Astrocyte of the spinal cord (primary cell): ENCODE measurements at places on chromosomes 7 and 10.
A peak's percentile ranks its signal among the peaks of the same experiment; 100 is the strongest.

DNA sequence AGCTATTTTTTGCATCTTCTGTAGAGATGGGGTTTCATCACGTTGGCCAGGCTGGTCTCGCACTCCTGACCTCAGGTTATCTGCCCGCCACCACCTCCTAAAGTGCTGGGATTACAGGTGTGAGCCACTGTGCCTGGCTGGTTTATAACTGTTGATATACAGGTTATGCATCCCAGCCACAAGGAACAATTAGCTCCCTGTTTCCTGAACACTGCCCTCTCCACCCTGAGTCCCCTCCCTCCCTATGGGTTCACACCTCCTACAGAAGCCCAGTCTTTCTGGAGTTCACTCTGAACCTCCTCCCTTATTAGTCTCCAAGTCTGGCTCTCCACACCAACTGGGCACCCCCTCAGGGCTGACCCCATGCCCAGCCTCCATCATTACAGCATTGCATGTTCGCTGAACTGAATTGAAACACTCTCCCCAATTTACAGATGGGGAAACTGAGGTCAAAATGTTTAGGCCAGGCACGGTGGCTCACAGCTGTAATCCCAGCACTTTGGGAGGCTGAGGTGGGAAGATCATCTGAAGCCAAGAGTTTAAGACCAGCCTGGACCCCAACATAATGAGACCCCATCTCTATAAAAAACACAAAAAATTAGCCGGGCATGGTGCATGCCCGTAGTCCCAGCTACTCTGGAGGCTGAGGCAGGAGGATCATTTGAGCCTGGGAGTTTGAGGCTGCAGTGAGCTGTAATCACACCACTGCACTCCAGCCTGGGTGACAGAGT is 1.7 kb upstream of the CLIP2 start:
- no peak for DNase-seq

DNA sequence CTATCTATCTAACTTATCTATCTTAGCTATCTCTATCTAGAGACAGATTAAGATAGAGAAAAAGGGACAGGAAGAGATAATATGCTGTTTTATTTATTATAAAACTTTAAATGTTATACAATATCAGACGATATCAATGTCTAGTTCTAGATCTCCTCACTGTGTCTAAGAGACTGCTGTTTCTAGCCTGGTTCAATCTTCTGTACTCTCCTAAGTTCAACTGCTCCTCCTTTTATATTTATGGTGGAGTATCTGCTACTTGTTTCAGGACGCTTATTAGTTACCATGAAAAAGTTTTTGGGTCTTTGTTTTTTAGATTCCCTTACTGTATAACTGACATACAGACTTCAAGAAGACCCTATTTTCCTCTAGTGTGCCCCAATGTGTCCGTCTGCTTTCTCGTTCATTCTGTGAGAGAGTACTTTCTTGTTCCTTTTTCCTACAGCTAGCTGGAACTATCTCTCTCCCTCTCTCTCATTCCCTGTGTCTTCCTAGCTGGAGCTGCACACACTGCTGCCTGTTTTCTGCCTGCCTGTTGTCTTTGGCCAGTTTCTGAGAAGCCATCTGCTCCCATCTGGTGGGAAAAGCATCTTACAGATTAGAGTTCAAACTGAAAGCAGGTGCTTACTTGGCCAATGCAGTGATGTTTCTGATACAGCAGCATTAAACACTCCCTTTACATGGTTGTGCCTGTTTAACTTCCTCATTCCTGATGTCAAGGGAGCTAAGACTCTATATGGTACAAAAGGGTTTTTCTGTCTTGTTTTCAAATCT is 49.4 kb upstream of the ARL4A start:
- no peak for DNase-seq

DNA sequence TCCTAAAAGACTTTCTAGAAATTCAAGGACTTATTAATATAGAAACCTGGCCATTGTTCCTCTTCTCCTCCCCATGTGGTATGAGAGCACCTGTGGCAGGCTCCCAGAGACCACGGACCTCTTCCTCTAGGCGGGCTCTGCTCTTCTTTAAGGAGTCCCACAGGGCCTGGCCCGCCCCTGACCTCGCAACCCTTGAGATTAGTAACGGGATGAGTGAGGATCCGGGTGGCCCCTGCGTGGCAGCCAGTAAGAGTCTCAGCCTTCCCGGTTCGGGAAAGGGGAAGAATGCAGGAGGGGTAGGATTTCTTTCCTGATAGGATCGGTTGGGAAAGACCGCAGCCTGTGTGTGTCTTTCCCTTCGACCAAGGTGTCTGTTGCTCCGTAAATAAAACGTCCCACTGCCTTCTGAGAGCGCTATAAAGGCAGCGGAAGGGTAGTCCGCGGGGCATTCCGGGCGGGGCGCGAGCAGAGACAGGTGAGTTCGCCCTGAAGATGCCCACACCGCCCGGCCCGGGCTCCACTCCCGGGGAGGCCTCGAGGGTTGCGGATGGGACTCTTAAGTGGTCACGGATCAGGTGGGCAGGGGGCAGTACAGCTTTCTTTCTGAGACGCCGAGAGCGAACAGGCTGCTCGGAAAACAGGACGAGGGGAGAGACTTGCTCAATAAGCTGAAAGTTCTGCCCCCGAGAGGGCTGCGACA is at the start of gene SLC26A4:
SLC26A4 (plus strand) TSS at position 448 of the 700 bp plus-strand sequence. CDS start 814 bp downstream, outside the sequence.
- no peak for DNase-seq

DNA sequence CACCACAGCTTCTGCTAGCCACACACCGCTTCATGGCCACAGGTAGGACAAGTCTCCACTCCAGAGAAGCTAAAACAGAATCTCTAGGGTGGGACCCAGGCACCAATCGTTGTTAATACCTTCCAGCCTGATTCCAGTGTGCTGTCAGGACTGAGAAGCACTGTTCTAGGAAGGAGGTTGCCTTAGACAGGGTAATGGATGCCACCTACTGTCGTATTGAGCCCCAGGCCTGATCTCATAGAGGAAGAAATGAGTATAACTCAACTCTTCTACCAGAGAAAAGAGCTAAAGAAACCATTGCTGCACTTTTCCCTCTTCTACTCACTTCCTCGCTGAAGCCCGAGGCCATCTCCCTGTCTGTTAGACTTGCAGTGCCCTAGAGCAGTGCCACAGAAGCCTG is 31.8 kb downstream of the CNNM1 start:
- no peak for DNase-seq

- no peak for DNase-seq
Measured at GRCh38 chr7:130454959-130455358, 14.1 kb upstream of the CEP41 start.

GRCh38 chr7:23955145-23955544 is 245.1 kb downstream of the STK31 start:
- peak; percentile 3 for DNase-seq

DNA sequence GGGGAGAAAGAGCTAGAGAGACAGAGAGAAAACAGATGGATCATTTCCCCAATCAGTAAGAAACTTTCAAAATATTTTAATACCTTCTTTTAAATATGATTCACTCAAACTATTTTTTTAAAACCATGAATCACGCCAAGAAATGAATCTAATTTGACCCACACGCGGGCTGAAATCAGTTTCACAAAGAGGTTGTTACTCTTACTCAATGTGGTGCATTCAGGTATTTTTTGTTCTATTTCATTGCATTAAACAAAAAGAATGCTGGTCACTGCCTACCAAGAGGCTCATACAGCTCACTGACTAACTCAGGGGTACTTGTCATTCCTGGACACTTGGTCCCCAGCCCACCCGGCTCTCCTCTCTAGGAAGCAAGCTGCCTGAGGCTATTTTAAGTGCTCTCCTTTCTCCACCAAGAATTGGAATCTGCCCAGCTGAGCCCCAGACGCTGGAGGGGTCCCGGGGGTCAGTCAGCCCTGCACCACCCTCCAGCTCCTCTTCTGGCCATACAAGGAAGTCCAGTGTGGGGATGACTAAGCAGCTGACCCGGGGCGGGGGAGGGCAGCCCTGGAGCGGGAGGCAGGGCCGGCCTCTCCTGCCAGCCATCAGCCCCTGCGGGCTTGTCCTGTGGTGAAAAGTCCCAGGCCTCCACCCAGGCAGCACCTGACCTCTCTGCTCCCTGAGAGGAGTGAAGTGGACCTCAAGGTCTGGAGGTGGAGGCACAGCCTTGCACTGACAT is 21.7 kb upstream of the PFKP start:
- peak; percentile 84 for DNase-seq

GRCh38 chr10:103921248-103921647 is 3.3 kb upstream of the STN1 start:
- no peak for DNase-seq

GRCh38 chr7:128763541-128763940 is 12.1 kb downstream of the OPN1SW start:
- DNase-seq = no peak

- DNase-seq = no peak
Measured at GRCh38 chr10:19785366-19785765, 30.9 kb upstream of the PLXDC2 start.

- DNase-seq = no peak
Measured at GRCh38 chr10:63171255-63171855, 38.2 kb downstream of the NRBF2 start.

GRCh38 chr10:29252811-29253689 is 35.8 kb upstream of the LYZL1 start:
- DNase-seq = no peak

- no peak for DNase-seq
Measured at GRCh38 chr7:80053124-80053523, 81.5 kb upstream of the GNAI1 start.

GRCh38 chr7:66272321-66272720 is 67.2 kb downstream of the TPST1 start:
- no peak for DNase-seq

- DNase-seq = peak; percentile 36
Measured at GRCh38 chr7:95811846-95812445, 39.6 kb downstream of the DYNC1I1 start.

DNA sequence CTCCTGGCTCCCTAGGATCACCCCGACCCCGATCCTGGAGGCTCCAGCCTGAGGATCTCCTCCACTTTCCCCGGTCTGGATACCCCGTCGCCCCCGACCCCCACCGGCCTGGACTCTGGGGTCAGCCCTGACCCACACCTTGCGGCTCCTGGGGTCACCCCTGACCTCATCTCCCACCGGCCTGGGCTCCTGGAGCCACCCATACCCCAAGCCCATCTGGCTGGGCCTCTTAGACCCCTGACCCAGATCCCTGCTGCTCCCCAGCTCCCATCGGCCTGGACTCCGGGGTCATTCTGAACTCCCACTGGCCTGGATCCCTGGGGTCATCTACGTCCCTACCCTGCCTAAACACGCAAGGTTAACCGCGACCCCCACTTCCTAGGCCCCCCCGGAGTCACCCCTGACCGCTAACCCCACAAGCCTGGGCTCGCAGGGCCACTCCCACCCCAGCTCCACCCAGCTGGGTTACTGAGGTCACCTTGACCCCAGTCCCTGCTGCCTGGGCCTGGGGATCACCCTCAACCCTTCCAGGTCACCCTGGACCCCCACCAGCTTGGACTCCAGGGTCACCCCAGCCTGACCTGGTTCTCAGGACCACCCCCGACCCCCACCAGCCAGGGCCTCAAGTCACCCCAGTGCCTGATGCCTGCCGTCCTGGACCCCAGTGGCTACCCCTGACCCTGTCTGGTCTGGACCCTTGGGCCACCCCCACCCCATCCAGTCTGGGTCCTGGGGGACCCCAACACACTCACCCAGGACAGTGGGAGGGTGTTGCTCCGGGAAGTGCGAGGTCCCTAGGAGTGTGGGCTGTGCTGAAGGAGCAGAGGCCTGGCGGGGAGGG is 1.2 kb downstream of the FOXK1 start:
- no peak for DNase-seq

DNA sequence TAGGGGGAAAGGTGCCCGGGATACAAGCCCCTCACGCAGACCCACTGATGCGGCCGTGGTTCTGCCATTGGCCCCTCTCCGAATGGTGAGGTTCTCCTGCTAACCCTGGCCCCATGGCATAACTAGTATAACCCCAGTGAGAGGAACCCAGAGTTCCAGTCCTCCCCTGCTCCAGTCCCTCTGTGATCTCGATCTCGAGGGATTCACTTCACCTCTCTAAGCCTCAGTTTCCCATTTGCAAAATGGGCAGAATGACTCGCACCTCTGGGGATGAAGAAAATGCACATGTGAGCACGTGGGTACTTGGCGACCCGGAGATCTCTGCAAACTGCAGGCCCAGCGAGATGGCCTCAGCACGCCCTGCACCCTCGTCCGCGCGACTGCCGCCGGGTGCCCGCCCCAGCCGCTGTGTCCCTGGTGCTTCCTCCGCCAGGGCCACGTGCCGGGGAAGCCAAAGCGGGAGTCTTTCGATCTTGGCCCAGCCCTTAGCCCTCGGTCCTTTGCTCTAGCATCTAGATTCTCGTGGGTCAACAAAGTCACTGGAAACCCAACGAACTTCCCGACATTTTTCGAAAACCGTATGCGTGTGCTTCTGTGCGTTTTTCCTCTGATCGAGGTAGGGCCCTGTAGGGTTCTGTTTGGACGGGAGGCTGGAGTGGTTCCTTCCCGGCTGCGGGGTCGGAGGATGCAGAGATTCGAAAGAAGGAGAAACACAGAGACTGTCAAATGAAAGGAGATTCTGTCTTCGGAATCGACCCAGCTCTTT is 169.8 kb downstream of the UBE2H start:
- DNase-seq = no peak

GRCh38 chr10:124009231-124010015 is 84.0 kb downstream of the CHST15 start:
- DNase-seq = no peak

GRCh38 chr7:28106321-28106829 is 74.2 kb downstream of the JAZF1 start:
- DNase-seq = peak; percentile 35

DNA sequence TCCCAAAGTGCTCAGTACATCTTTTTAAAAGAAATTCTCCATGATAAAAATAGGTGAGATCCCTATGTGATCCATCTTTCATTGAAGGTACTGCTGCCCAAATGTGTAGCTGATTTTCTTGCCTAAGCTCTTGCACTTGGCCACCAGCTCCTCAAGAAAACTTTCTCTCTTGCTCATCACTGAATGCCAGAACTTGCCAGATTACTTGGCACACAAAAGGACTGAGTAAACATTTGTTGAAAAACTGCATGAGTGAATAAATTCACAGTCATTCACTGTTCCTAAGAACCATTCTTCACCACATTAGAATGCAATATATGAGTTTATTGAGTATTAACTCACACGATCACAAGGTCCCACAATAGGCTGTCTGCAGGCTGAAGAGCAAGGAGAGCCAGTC is 99.9 kb downstream of the TRIL start:
- peak; percentile 56 for DNase-seq

- no peak for DNase-seq
Measured at GRCh38 chr7:424961-425793, 94.5 kb downstream of the PDGFA start.

- DNase-seq = no peak
Measured at GRCh38 chr7:127810113-127810512, 158.1 kb downstream of the SND1 start.

DNA sequence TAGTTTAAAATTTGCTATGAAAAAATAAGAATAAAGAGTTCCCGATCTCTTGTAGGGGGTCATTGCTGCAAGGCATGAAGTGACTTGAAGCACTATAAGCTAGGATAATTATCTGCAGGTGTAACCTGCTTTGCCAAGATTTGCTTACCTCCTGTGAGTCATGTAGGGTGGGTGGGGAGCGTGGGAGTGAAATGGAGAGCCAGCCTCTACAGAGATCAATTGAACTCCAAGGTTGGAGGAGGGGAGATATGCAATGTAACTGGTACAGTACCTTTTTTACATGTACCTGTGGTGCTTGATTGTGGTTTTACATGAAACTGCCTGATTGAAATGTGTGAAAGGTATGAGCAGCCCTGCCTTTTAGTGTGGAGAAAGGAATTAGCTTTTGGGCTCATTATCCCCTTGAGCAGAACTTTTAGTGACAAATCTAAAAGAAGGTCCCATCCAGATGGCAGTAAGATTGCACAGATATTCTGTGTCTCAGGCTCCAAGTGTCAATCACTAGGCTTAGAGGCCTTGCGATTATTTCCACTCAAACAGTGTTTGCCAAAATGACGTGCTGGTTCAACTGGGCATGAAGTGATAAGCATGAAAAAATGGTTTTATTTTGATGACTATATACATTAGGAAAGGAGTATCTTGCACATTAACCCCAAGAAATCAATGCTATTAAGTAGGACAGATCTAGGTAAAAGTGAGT is 138.6 kb upstream of the GRB10 start:
- DNase-seq = no peak
